Activated T-helper 9 cell treated with anti-CD3 and anti-CD28 coated beads, Interleukin-2, amount 50 U/mL, for 16 hours (primary cell): ENCODE measurements at places on chromosomes 1 and 21.

- DNase-seq: no peak
These were observed 46.1 kb downstream of the PUM1 start for GRCh38 chr1:31019401-31019800.

DNA sequence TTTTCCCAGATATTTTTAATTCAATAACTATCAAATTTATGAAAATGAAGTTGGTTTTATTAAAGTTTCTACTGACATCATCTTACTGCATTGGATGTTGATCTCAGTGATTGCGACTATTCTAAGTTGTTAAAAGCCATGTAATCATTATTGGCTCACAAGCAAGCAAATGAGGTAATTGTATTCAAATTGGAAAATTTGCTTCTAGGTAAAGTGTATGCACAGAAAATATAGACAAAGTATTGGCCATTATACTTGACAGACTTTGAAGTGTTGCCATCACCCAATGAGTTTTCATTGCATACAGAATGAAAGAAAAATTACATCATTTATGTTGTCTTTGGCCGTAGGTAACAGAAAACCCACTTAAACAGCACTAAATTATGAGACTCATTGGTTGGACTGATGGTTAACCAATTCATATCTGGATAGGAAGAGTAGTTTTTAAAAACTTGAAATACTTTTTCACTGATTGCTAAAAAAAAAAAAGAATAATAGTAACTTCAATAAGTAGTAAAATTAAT is 299.2 kb downstream of the USP25 start:
- DNase-seq: no peak

- no peak for DNase-seq
These were observed 353.7 kb downstream of the ADGRL2 start for GRCh38 chr1:82154219-82154970.

- DNase-seq: no peak
These were observed 26.2 kb downstream of the MAGI3 start for GRCh38 chr1:113416496-113416895.

GRCh38 chr1:62962901-62963776 is 179.2 kb downstream of the ATG4C start:
- no peak for DNase-seq

GRCh38 chr1:154765970-154766369 is 104.1 kb downstream of the KCNN3 start:
- no peak for DNase-seq

GRCh38 chr1:32345289-32345827 is 9.3 kb upstream of the MARCKSL1 start:
- DNase-seq: no peak

- no peak for DNase-seq
These were observed 4.5 kb downstream of the ZC3H12A start for GRCh38 chr1:37478890-37479254.

- DNase-seq: no peak
These were observed 32.8 kb upstream of the MAN1C1 start for GRCh38 chr1:25583519-25584370.

DNA sequence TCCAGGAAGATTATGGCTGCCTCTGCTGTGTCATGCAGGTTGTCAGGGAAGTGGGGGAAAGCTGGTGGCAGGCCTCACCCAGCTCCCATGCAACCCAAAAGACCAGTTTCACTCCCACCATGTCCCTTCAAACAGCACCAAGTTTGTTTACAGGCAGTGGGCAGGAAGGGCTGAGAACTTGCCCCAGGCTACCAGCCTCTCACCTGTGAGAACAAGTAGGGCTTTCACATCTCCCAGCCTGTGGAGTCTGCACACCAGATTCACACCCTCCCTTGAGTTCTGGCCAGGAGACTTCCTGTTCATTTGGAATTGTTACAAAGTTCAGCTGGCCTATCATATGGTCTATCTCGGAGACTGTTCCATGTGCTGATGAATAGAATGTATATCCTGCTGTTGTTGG is 27.8 kb downstream of the RPAP2 start:
- DNase-seq: no peak

DNA sequence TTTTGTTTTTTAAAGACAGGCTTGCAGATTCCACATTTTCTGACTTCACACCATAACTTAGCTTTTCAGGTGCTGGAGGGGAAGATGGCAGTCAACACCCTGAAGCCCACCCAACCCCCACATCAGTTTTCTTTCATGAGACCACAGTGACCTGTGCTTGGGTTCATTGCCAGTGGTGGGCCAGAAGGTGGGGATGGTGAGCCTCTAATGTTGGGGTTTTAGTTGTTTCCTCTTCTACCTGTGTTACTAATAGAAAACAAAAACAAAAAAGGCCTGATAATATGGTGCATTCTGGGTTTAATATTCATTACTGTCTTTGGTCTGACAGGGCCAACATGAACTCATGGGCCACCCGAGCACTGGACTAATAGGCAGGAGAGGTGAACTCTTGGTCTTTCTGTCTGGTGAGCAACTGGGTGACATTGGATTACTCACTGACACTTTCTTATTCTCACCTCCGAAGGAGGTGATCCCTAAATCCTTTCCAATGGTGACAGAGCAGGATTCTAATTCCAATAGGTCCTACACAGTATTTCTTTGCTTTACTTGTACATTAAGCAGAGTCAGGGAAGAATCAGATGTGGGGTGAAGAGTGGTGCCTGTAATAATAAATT is 132.8 kb downstream of the CLIC6 start:
- no peak for DNase-seq

DNA sequence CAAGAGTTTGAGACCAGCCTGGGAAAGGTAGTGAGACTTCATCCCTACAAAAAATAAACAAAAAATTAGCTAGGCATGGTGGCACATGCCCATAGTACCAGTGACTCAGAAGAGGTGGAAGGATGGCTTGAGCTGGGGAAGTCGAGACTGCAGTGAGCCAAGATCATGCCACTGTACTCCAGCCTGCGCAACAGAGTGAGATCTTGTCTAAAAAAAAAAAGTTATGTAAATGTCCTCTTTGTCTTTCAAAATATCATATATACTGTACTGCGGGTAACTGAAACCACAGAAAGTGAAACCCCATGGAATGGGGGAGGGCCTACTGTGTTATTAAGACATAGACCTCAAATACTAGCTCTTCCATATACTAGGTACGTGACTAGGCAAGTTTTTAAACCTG is 20.8 kb downstream of the ACADM start:
- no peak for DNase-seq

GRCh38 chr1:236685917-236686814 is at the start of gene ACTN2:
Gene ACTN2 (plus strand): TSS chr1:236686499. CDS start chr1:236686674, 175 bp downstream.
- peak; percentile 31 for DNase-seq

DNA sequence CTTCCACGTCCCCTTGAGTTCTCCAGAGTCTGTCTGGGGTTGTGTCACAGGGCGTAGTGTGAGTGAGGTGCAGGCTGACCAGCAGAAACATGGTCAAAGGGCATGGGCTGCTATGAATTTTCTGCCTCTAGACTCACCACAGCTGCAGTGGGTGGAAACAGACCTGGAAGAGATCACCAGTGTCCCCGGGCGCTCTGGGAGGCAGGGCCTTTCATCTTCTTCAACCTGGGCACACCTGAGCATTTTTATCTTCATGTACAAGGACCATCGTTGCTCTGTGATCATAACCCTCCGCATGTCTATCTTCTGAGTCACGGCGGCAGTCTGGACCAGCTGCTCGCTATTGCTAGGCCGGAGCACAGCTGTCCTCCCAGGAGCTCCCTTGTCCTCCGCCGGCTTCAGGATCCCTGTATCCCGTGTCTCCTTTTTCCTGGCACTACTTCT is 29.6 kb downstream of the DEGS1 start:
- no peak for DNase-seq

- no peak for DNase-seq
These were observed 16.9 kb downstream of the H6PD start for GRCh38 chr1:9251501-9251900.

GRCh38 chr1:4664095-4664494 is 9.7 kb downstream of the AJAP1 start:
- no peak for DNase-seq

GRCh38 chr1:46532498-46533178 is 18.8 kb downstream of the KNCN start:
- peak; percentile 67 for DNase-seq

- DNase-seq: no peak
These were observed 103.9 kb upstream of the DUSP10 start for GRCh38 chr1:221845650-221846371.

- no peak for DNase-seq
These were observed 5.8 kb downstream of the HAO2 start for GRCh38 chr1:119374208-119374874.

- no peak for DNase-seq
These were observed 8.0 kb upstream of the SELE start for GRCh38 chr1:169741666-169742394.

- no peak for DNase-seq
These were observed 239.1 kb downstream of the RERE start for GRCh38 chr1:8578132-8578877.

- no peak for DNase-seq
These were observed 106.3 kb downstream of the CD247 start for GRCh38 chr1:167412072-167412471.

DNA sequence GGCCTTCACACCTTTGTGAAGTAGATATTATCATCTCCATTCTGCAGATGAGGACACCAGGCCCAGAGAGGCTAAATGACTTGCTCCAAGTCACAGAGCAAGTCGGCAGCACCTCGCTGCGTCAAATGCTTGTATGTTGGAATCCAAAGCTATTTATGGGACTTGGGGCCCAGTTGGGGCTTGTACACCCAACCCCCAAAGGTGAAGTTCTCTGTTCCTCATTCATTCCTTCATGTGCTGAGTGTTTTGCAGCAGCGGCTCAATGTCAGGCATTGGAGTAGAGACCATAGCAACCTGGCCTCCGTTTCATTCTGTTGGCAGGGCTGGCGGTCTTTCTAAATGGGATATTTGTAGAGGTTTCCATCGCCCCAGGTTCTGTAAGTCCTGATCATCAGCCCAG is 113.4 kb upstream of the SLC25A33 start:
- DNase-seq: no peak

GRCh38 chr1:4605158-4605557 is 49.3 kb upstream of the AJAP1 start:
- DNase-seq: no peak

DNA sequence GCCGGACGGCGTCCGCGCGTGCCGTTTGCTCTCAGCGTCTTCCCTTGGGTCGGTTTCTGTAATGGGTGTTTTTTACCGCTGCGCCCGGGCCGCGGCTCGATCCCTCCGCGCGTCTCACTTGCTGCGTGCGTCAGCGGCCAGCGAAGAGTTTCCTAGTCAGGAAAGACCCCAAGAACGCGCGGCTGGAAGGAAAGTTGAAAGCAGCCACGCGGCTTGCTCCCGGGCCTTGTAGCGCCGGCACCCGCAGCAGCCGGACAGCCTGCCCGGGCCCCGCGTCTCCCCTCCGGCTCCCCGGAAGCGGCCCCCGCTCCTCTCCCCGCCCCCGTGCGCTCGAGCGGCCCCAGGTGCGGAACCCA is 159.8 kb downstream of the RUNX1 start:
- peak; percentile 51 for DNase-seq

GRCh38 chr1:229114850-229115365 is 156.0 kb upstream of the RAB4A start:
- no peak for DNase-seq

- DNase-seq: no peak
These were observed 17.9 kb upstream of the PADI1 start for GRCh38 chr1:17187051-17187450.

GRCh38 chr1:12215118-12215961 is 14.5 kb upstream of the VPS13D start:
- no peak for DNase-seq

- DNase-seq: no peak
These were observed 5.2 kb upstream of the VSIG8 start for GRCh38 chr1:159867664-159868026.

DNA sequence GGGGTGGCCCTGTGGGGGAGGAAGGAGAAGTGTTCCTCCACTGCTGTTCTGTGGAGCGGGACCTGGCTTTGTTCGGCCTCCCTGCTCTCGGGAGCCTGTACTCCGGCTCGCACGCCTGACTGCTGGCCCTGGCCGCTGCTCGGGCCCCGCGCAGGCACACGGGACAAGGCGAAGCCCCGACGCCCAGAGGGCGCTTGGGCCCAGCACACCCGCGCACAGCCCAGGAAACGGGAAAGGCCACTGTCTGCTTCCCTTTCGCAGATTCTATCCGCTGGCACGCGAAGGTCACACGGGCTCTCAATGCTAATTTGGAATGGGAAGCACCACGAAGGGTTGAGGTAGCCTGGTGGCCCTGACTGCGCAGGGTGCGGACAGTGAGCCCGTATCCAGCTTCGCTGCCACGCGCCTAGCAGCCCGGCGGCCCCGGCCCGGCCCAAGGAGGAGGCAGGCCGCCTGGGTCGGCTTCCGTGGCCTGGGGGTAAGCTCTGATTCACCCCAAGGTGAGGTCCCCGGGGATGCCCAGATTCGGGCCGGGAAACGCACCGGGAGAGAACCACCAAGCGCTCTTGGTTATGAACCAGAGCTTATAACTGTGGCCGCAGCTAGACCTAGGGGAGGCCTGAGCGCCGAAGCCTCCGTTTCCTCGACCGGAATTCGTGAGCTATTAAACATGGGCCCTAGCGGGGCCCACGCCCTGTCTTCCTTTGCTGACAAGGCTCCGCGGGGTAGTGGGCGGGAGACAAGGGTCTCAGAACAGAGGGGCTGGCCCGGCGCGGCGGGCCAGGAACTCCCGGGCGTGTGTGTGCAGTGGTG is 19.7 kb upstream of the TBX15 start:
- no peak for DNase-seq

DNA sequence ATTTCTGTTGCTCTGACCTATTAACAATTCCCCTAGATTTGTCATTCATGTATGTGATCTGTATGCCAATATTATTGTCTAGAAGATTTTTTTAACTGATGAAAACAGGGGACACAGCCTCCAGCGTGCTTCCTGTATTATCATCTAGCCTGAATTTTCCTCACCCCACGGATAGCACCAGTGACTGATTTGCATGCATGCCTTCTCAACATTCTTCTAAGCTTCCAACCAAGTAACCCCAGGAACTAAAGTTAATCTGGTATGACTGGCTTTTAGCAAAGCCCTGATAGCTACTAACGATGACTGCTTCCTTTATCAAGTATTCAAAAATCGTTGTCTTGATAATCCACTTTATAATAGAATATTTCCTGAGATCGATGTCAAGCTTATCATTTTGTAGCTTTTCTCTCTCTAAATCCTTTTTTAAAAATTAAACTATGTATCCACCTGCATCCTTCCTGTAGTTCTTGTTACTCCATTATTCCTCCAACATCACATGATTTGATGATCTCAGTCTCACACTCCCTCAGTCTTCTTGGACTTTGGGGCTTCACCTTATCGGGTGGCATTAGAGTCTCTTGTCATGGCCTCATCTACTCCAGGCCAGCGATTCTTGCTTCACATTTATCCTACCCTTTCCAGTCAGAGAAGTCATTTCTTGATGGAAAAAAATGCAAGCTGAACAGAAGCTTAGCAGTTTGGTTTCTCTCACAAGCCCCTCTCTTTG is 19.0 kb downstream of the BCAR3 start:
- no peak for DNase-seq

GRCh38 chr1:228960705-228961104 is 225.4 kb downstream of the RHOU start:
- no peak for DNase-seq

GRCh38 chr1:64653466-64653865 is 91.4 kb upstream of the RAVER2 start:
- DNase-seq: no peak
